ENCODE measurements at places on chromosomes 1 and 21. TPM values are rescaled to one million over a fixed set of nuclear protein-coding genes. Genes with fewer than 3 reads are reported as not detected.
A peak's percentile ranks its signal among the peaks of the same experiment; 100 is the strongest.

The CR1 gene
- 15.9 TPM for total RNA-seq

DNA sequence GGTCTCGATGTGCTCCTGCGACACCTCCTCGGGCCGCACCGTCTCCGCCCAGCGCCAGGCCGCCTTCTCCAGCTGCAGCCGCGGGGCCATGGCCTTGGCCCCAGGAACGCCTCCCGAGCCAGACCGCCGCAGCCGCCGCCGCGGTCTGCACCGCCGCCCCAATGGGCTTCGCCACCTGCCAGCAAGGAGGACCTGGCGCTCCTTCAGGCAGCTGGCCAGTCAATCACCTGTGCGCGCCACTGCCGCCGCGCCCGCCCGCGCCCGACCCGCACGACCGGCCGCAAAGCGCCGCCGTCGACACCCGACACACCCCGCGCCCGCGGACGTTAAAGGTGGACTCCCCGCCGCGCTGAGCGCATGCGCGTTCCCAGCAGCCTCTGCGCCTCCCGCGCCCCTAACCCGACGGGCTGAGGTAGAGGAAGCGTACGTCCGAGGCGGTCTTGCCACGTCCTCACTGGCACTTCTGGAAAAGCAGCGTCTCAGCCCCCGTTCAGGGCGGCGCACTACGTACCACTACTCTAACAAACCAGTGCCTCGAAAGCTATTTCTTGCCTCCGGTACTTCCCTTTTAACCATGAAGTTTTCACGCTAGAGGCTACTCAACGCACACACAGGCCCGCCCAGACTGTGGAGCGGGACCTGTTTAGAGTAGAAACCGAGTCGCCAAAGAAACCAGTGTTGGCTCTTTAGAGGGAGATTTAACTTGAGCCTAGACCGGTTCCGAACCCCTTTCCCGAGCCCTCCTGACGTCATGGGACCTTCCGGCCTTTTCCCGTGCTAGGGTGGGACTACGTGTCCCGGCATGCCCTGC is at the start of gene USP48:
USP48 (minus strand) TSS at position 282 of the 811 bp plus-strand sequence; CDS start at position 90, 192 bp downstream.
- peak; percentile 97 for ATAC-seq

DNA sequence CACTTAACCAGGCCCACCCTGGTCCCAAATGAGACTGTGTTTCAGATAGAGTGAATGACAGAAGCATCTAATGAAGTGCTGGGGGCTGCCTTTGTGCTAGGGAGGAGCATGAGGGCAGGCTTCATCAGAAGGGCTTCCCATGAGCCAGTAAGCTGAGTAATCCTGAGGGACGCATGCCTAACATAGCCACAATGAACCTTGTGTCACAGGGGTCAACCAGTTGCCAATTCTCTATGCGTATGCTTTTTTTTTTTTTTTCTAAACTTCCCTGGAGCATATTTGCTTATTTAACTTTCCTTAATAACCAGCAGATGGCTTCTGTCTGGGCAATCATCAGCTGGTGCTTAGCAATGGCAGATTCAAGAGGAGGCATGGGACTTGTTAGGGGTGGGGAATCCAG is 25.5 kb upstream of the CYP2J2 start:
- no peak for ATAC-seq

DNA sequence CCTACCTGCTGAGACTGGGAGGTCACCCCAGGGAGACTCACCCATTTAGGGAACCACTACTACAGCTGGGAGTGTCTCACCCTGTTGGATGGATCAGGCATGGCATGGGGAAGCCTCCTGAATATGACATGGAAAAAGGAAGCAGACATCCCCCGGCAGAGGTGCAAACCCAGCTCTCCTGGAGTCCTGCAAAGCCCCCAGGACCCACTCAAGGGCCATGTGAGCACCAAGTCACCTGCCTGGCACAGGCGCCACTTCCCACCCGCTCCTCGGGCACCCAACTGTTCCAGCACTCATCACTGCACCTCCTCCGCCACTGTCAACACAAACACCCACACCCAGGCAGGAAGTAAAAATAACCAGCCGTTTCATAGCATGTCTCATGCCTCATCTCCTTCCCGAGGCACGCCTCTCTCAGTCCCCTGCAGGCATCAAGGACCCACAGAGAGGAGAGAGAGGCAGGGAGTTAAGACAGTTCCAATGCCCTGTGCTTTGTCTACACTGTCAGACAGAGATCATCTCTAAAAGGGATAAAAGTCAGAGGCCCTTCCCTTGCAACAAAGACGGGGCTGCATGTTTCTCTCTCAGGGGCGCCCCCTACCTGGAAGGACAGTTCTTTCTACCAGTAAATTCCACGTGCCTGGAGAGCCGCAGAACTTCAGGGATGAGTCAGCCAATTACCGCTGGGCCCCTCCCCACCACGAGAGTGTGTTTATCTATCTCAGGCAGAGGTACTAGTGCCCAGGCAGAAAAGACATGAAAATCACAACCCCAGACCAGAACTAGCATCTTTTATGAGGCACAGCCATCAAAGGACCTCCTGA is 150.1 kb upstream of the SOD1 start:
- ATAC-seq = no peak

- ATAC-seq = no peak
These were observed 5.9 kb upstream of the TTC22 start for GRCh38 chr1:54806931-54807611.

The PDPN gene
- 14.6 TPM for total RNA-seq

DNA sequence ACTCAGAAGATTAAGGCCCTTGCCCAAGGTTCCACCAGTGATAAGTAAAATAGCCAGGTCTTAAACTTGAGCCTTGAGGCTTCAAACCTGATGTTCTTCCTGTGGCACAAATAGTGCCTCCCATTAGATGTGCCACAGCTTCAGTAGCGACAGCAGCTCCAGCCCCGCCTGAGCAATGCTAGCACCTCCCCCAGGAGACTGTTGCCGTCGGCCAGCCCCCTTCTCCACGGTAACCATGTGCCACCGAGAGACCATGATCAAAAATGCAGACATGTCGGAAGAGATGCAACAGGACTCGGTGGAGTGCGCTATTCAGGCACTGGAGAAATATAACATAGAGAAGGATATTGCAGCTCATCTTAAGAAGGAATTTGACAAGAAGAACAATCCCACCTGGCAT is 32.2 kb downstream of the KLHDC7A start:
- ATAC-seq = no peak

- ATAC-seq = peak; percentile 34
These were observed 14.9 kb downstream of the SH2D1B start for GRCh38 chr1:162397039-162397448.

- ATAC-seq = no peak
These were observed 503 bp upstream of the SRSF11 start for GRCh38 chr1:70220517-70221237.

The KPRP gene
- not detected for total RNA-seq

Data from gastroesophageal sphincter (tissue), 4 donors.